ENCODE measurements at places on chromosomes 5 and 9.
A peak's percentile ranks its signal among the peaks of the same experiment; 100 is the strongest.

DNA sequence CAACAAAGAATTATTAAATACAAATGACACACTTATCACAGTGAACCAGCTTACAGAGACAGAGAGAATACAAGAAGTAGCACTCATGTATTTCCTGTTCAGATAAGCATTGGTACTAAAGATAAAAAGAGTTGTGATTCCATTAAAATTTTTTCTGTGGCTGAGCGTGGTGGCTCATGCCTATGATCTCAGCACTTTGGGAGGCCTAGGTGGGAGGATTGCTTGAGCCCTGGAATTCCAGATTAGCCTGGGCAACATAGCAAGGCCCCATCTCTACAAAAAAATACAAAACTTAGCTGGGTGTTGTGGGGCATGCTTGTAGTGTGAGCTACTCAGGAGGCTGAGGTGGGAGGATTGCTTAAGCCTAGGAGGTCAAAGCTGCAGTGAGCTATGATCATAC, 32.9 kb downstream of the FCHO2 start:
- no peak for ATAC-seq

DNA sequence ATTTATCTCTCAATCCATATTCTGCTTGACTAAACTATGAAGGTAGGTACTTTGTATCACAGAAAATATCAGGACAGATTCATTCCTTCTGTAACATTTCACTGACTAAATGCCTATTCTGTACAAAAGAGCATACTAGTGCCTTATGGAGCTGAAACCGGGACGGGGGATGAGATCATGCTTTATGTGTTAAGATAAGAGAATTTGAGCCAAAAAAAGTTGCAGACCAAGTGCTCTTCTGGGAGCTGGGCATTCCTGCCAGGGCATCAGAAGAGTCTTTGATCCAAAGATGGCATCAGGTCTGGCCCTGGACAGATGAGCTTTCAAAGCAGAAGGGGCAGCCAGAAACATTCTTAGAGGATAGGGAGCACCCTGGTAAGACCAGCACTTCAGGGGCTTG, 27.5 kb upstream of the GLIPR2 start:
- ATAC-seq, result no peak

DNA sequence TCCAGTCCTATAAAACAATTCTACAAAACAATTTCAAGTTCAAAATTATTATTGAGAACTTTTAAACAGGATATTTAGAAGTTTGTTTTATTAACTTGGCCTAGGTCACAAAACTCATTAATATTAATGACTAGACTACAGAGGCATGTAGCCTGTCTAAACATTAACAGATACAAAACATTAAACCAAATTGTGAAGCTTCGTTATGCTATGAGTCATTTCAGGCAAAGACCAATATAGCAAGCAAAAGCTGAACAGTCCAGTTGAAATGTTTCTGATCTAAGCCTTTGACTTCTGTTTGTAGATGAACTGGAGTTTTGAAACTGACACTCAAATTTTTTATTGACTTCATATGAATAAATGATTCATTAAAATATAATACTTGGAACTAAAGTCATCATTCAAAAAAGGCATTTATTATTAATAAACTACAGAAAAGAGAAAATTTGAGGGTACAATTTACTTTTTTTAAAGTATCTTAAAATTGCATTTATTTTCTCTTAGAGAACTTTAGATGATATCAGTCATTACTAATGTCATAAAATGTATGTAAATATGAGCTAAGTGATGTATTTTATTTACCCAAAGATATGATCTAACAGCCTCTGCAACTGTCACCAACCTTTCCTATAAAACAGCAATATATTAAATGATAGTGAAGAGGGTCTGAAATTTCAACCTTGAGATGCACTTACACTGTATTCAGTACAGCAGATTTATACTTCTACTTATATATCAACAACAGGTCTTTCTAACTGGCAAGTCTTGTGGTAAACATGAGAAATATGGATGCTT, 188.8 kb downstream of the COMMD10 start:
- no peak for ATAC-seq

- no peak for ATAC-seq
Observed at GRCh38 chr9:138083873-138084272, 206.3 kb downstream of the CACNA1B start.

- ATAC-seq, result no peak
Observed at GRCh38 chr9:126643945-126644527, 30.3 kb downstream of the LMX1B start.

DNA sequence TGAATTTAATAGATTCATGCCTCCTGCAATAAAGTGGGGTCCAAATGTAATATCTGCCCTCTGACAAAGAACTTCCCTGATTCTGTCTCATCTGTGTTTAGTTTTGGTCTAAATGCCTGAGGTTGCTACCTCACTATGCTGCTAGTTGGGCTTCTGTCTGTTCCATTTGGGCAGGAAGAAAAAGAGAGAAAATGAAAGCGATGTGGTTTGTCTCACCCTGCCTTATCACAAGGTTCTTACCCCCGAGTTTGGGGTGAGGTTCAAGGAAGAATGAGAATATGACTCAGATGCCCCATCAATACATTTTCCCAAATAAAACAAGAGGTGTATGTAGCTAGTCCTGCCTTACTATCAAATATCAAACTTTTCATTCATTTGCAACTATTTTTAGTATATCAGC, 132.1 kb upstream of the MTAP start:
- ATAC-seq, result peak; percentile 91

GRCh38 chr9:130824079-130824478, 11.0 kb upstream of the ABL1 start:
- ATAC-seq, result no peak

GRCh38 chr5:34687269-34688011, 31.3 kb downstream of the RAI14 start:
- no peak for ATAC-seq

DNA sequence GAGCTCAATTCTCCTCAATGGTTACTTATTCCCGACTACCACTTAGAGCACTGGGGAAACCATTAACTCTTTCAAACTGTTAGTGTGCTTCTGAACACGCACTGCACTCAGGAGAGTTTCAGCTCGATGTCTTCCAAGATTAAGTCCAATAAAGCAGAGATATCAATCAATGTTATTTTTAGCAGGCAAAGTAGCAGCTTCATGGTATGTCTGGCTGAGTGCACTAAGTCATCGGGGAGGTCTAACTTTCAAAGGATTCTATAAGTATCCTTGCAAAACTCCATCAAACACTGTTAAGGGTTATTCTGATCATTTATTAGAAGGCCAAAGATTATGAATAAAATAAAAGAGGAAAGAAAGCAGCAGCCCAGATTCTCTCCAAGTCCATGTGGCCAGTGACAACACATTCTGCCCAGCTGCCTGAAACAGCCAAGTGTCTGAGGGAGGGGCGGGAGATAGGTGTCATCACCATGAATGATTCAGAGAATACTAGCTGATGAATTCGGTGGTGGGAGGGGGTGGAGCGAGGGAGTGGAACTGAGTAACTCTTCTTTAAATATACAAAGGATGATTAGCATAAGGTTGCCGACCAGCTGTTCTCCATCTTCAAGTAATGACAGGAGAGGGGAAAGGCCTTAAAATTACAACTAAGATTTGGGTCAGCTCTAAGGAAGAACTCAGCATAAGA, 21.3 kb downstream of the NREP start:
- peak; percentile 85 for ATAC-seq

GRCh38 chr5:50724-51499, 41.1 kb upstream of the PLEKHG4B start:
- ATAC-seq, result no peak

- no peak for ATAC-seq
Observed at GRCh38 chr9:100730086-100730485, 152.2 kb downstream of the CAVIN4 start.

DNA sequence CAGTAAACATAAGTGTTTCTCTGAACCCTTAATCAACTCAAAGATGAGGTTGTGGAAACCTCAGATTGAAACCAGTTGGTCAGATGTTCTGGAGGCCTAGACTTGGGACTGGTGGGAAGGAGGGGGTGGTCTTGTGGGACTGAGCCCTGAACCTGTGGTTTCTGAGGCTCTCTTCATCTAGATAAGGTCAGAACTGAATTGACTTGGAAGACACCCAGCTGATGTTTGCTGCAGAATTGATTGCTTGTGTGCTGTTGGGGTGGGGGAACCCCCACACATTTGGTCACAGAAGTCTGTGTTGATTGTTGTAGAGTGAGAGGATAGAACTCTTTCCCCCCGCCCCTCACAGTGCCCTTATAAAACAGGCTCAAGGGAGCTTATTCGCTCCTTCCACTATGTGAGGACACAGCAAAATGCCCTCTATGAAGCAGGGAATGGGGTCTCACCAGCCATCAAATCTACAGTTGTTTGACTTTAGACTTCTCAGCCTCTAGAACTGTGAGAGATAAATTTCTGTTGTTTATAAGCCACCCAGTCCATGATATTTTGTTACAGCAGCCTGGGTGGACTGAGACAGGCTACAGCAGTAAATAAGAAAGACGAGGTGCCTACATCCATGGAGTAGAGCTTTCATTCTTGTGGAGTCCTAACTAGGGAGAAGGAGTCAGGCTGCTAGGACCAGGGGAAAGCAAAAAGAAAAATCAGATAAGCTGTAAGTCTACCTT, 25.7 kb upstream of the UGCG start:
- ATAC-seq, result peak; percentile 87

DNA sequence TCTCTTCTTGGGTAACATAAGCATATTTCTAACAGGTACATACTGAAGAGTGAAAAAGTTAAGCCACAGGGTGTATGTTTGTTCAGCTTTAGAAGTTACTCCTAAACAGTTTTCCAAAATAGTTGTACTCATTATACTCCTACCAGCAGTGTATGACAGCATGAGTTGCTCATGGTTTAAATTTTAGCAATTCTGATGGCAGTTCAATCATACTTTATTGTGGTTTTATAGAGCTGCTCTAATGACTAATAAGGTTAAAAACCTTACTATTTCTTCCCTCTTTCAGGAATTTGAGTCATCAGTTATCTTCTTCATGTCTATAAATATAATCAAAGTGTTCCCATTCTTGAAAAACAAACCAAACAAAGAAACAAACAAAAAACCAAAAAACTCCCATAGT, 81.5 kb downstream of the CAAP1 start:
- no peak for ATAC-seq

- no peak for ATAC-seq
Observed at GRCh38 chr9:109258481-109259302, 62.2 kb downstream of the EPB41L4B start.

- no peak for ATAC-seq
Observed at GRCh38 chr9:97313243-97313642, 5.8 kb downstream of the CCDC180 start.

GRCh38 chr5:16784843-16785791, 151.0 kb downstream of the MYO10 start:
- peak; percentile 96 for ATAC-seq

- ATAC-seq, result no peak
Observed at GRCh38 chr5:96324708-96325107, 108.3 kb downstream of the PCSK1 start.

DNA sequence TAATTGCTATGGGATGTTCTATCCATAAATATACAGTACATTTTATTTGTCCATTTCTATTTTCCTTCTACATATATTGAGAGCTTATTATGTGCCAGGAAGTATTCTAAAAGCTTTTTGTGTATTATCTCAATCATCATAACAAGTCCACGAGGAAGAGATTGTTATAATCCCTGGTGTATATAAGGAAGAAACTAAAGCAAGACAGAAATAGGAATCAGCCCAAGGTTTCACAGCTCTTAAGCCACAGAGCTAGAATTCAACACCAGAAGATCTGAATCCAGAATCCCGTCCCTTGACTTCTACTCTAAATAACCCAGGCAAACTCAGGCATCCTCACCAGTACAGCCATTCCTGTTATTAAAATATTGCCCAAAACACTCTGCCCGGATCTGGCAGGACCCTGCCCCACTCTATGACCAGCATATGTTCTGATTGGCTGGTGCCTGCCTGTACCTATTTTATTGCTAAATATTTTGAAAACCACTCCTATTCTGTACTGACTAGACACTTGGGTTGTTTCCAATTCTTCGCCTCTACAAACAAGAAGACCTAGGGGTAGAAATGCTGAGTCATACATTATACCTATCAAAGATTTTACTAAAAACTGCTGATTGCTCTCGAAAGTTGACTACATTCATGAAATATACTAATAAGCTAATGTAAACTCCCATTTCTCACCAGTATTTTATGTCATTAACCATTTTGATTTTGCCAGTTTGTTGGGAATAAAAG, 297.4 kb downstream of the ENC1 start:
- ATAC-seq, result no peak

DNA sequence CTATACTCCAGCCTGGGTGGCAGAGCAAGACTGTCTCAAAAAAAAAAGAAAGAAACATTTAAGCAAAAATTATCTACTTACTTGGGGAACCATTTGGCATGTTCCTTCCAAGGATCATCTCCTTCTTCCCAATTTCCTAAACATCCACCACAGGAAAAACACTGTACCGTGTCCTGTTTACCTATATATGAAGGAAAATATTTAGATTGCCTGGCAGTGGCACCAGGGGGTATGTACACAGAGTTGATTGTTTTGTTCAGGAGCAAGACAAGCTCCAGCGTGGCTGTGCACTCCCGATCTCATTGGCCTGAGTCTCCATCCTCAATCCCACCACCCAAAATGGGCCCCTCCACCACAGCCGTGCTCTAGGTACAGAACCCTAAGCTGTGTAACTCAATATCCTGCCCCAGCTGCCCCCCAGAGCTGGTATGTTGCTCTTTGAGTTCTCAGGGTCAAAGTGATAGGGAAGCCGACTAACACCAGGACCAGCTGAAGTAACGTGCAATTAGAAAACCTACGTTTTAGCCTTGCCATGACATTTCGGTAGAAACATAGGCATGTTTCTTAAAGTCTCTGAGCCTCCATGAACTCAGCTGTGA, 13.8 kb downstream of the NAIP start:
- ATAC-seq, result no peak

GRCh38 chr5:10559151-10559550, 4.7 kb upstream of the ANKRD33B start:
- ATAC-seq, result no peak

GRCh38 chr9:31783491-31783890, 601.0 kb upstream of the ACO1 start:
- no peak for ATAC-seq

DNA sequence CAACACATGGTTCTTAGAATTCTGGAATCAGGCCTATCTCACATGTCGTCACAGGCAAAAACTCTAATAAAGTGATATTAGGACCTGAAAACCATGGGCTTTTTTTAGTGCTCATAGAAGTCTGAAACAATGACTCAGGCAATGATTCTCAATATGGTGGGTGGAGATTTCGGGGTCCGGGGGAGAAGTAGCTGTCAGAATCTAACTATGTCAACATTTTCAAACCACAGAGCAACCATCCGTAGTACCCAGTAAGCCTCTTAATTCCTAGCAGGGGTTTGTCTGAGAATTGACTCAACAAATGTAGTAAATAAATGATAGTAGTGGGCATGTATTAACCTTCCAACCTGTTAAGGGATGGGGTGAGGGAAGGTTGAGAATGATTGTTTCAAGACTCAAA, 2.6 kb downstream of the AMACR start:
- ATAC-seq, result peak; percentile 21

- ATAC-seq, result no peak
Observed at GRCh38 chr5:136193322-136193935, 467 bp upstream of the SMIM32 start.

Measured in activated T-helper 17 cell treated with anti-CD3 and anti-CD28 coated beads, Interleukin-2, amount 50 U/mL, for 72 hours (primary cell).